Left renal cortex interstitium (tissue), 4 donors: ENCODE measurements at places on chromosomes 7 and 10. TPM values are rescaled to one million over a fixed set of nuclear protein-coding genes. Genes with fewer than 3 reads are reported as not detected.

The HOXA7 gene
- 27.0 TPM for polyA plus RNA-seq

DNA sequence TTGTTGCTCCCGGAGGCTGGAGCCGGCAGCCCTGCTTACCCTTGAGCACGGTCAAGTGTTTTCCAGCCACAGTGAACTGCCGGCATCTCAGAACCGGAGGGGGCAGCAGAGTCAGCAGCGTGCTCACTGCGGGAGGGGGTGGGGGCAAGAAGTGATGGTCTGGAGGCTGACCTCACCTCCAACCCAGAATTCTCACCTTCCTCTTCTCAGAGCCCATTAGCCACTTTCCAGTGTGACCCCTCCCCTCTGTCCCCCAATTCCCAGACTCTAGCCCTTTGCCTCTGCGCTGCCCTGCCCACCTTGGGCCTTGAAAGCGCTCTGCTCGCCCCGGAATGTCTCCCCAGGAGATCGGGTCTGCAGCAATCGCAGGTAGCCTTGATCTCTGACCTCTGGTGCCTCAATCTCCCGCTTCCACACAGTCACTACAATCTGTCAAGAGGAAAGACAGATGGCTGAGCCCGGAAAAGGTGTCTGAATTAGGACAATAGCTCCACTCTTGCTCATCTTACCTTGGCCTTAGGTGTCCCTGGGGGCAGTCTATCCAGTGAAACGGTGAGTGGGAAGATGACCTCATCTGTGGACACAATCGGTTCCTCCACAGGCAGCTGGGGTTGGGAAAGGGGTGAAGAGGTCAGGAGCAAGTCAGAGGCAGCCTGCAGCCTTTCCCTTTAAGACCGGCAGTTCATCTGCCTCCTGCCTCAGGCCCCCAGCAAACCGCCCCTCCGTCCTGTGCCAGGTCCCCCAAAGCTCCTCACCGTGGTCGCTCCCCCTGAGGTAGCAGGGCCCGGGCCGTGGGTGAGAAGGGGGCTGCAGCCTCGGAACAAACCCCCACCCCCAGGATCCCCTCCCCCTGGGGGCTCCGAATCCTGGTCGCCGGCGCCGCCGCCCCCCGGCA is 942 bp downstream of the TRAPPC14 start:
- DNase-seq = no peak

The SLC39A12 gene
- polyA plus RNA-seq = not detected

DNA sequence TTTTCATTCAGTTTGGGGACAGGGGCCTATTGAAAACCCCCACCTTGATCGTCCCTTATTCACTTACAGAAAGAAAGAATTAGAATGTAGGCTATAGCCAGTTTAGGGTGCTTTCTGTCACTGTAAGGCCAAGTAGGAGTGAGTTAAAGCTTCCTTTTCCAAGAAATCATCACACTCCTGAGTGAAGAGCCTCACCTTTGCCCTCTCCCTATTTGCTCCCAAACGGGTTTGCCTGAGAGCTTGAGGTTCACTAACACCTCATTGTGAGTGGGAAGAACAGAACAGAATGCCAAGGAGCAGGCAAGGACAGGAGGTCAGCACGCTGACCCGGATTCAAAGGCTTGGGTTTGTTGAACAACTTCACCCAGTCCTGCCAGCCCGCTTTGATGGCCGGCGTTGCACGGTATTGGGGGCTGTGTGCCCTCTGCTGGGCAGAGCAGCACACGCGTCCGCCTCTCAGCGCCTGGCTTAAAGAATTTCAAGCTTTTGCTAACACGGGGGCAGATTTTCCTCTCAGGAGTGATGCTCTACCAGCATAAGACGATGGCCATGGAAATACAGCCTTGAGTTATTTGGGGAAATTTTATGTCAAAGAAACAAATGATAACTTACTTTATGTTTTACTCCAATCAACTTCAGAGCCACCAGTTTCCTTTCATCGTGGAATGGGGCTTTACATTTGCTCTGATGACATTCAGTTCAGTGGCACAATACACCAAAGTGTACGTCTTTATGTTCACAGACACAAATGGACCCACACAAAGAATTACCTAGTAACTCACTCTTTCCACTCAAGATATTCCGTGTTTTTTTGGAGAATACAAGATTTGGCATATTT is 470.0 kb downstream of the SUGCT start:
- DNase-seq = no peak

GRCh38 chr7:130397051-130397757 is 16.9 kb downstream of the CPA1 start:
- no peak for DNase-seq

DNA sequence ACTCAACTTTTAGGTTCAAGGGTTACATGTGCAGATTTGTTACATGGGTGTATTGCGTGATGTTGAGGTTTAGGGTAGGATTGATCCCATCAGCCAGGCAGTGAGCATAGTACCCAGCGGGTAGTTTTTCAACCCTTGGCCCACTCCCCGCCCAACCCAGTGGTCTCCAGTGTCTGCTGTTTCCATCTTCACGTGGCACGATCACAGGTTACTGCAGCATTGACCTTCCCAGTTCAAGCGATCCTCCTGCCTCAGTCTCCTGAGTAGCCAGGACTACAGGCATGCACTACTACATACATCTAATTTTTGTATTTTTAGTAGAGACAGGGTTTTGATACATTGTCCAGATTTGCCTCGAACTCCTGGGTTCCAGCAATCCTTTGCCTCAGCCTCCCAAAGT is 905.7 kb upstream of the ZNF722 start:
- DNase-seq = no peak

DNA sequence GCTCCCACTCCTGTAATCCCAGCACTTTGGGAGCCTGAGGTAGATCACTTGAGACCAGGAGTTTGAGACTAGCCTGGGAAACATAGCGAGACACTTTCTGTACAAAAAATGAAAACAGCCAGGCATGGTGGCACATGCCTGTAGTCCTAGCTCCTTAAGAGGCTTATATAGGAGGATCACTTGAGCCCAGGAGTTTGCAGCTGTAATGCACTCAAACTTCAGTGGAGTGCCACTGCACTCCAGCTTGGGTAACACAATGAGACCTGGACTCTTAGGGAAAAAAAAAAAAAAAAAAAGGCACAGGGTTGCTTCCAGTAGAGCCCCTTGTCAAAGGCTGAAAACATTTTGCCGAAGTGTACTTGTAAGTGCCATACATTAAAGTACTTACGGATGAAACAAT is 195.3 kb downstream of the PHTF2 start:
- DNase-seq = no peak

The HIF1AN gene
- polyA plus RNA-seq = 41.0 TPM

The LAMB4 gene
- 3.1 TPM for polyA plus RNA-seq

The CHCHD2 gene
- 248 TPM for polyA plus RNA-seq

- no peak for DNase-seq
Measured at GRCh38 chr7:122913608-122914007, 27.3 kb upstream of the CADPS2 start.

The PPP1R9A gene
- polyA plus RNA-seq = 26.2 TPM

The GRIFIN gene
- polyA plus RNA-seq = 0.32 TPM

DNA sequence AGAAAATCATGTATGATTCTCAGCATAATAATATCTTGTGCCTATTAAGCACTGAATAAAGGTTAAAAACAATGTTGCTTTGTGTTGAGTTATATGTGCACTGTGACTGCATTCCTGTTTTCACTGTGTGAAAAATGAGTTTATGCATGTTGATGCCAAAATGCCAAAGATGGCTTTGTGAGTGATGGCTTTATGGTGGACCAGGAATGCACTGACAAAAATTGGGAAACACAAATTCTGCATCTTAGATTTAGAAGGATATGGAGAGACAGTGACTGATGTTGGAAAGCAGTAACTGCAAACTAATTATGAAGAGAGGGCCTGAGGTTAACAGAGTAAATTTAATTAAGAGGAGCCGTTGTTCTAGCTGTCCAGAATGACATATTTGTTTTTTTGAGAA is 440.4 kb downstream of the KIF20B start:
- no peak for DNase-seq

DNA sequence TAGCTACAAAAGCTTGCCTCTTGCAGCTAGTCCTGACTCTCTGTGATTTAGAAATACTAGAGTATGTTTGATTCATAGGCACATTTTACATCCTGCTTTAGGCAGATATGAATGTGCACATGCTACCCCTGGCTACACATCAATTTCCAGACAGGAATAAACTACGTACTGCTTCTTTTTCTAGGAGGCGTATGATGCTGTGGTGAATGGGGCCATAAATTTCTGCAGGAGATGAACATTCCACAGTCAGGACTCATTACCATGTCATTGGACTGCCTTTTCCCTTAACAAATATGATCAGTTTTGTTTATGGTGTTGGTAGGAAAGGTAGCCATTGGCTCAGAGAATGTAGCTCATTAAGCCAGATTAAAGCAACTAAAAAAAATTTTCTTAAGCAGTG is 50.1 kb upstream of the IFRD1 start:
- DNase-seq = no peak

The OR13A1 gene
- not detected for polyA plus RNA-seq
